Amniotic stem cell (primary cell): ENCODE measurements at places on chromosomes 3 and 15.

DNA sequence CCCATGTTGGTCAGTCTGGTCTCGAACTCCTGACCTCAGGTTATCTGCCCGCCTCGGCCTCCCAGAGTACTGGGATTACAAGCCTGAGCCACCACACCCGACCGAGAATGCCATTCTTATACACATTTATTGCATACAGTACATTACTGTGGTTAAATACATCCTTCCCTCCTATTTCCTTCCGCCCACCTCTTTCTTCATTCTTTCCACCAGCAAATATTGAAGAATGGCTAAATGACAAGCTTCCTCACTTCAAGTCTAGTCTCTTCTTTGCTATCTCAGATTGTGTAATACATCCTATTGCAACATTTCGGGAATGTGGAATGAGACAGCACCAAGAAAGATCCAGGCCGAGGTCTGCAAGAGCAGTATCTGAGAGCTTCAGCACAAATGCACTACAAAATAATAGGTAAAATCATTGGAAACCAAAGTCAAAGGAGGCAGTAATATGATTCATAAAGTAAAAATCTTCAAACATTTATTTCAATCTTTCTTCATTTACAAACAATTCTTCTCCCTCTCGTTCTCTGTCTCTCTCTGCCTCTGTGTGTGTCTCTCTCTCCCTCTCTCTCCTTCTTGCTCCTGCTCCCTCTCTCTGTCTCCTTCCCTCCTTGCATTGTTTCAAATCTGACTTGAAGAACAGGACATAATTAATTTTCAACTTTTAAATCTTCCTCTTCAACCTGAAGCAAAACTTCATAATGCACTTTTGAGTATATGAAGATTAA lies 94.7 kb upstream of the TGFBR2 start:
- DNase-seq = peak; percentile 85

DNA sequence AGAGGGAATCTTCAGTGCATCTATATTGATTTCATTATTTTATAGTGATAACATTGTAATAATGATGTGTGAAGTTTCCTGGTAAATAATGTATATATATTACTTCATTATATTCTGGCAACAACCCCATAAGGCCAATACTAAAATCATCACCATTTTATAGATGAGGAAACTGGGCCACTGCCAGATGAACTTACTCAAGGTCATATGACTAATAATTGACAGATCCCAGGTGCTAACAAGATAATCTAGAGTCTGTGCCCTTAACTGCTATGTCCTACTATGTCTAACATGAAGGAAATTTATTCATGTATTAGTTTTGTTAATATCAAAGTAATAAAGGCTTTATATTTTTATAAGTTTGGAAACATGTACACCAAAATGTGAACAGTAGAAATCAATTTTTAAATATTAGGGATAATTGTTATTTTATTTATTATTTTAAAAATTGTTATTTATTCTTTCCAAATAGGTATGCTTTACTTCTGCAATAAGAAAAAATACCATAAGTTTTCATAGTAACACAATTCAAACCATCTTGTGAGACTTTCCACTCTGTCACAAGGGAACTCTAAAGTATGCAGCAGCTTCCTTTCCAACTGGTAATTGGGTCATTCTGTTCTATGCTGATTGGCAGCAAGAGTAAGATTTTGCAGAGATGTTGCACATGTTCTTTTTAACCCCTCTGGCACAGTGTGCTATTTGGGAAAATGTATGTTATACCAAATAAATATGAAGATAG lies 90.8 kb upstream of the CMC1 start:
- DNase-seq = no peak

DNA sequence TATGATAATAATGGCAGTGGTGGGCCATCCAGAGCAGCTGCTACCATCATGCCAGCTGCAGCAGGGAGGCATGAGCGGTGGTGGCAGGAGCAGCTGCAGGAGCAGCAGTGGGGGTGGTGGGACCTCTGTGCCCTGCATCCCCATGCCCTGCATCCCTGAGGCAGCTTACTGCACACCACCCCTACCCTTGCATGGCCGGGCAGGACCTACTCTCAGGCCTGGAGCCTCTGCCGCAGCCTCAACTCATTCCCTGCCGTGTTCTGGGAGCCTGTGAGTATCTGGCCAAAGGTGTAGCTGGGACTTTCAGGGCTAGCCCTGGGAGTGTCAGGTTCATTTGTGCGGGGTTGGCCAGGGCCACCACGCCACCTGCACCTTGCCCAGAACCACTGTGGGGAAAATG lies 3.3 kb upstream of the XCR1 start:
- DNase-seq = no peak

- no peak for DNase-seq
These were observed 62.8 kb downstream of the SGO1 start for GRCh38 chr3:20123131-20123652.
